ENCODE measurements at places on chromosomes 3 and 15.

DNA sequence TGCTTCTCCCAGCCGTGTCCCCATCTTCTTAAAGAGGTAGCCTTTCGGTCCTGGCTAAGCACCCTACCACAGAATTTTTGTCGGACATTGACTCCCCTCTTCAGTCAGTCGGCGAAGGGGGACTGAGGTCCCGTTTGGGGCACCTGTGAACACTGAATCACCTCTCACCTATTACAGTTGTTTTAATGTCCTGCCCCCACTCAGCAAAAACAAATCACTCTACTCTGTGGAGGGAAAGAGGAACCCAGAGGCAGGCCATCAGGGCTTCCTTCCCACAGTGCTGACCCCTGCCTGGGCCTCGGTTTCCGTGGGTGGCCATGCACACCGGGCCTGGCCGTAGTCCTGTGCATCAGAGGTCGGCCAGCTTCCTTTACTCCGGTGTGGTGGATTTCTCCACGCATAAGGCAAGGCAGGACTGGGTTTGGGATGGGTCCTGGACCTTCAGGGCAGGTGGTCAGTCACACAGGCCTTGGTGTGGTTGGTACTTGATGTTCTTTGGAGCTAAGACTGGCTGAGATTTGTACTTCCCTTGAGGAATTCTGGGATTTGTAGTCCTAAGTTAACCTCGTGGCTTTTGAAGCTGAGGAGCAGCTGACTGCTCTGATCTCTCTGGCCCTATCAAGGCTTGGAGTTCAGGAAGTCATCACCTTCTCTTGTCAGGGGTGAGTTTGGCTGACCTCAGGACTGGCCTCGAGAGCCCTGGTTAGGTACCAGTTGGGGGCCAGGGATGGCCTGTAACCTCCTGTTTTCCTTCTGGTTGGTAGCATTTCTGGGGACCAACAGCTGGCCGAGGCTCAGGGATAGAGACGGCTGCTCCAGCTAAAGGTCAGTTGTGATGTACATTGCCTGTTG, 627 bp upstream of the FAM131A start:
- no peak for DNase-seq

- no peak for DNase-seq
Measured at GRCh38 chr3:143160437-143160836, 40.9 kb downstream of the CHST2 start.

- no peak for DNase-seq
Measured at GRCh38 chr15:75058127-75058905, 34.9 kb downstream of the PPCDC start.

GRCh38 chr3:106810300-106810875, 566.9 kb upstream of the CCDC54 start:
- no peak for DNase-seq

DNA sequence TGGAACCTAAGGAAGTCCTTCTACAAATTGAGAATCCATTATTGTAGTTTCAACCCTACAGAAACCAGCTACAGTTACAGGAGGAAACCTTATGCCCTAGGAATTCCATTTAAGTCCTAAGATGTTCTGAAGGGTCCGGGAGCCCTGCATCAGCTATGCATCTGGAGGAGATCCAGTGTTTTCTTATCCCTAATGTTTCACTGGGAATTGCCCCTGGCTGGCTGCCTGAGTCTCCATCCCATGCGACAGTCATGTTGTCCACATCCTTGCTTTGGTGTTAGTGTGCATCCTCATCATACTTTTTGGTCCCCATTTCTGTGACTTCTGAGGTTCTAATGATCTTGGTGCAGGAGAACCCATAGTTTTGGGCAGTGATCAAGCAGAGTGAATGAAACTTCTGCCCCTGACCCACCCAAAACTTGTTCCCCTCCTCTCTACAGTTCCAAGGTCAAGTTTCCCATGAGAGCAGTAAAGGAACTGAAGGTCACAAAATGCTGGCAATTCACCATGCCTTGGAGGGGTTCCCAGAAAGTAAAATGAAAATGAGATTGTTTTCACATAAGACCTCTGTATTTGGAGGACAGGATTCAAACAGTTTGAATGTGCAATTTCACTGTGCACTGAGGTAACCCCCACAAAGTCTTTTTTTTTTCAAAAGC, 121.9 kb upstream of the PHLDB2 start:
- DNase-seq: no peak

DNA sequence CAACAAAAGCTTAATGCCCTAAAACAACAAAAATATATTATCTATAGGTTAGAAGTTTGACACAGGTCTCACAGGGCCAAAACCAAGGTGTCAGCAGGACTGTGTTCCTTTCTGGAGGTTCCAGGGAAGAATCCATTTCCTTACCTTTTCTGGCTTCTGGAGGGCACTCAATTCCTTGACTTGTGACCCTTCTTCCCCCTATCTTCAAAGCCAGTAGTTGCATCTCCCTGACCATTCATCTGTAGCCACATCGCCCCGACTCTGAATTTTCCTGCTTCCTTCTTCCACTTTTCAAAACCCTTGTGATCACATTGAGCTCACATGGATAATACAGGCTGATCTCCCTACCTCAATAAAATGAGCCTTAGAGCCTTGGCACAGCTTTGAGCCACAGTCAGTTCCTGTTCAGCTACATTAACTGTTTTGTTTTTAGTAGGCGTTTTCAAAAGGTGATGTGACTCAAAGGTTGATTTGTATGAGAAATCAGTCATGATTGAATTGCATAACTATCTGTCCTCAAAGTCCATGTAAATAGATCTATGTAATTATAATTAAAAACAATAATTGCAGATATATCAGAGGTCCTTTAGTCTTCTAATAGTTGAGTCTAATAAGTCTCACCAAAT, 12.4 kb downstream of the PFN2 start:
- DNase-seq: no peak

GRCh38 chr3:195558602-195559001, 15.5 kb upstream of the PPP1R2 start:
- DNase-seq: no peak

- peak; percentile 8 for DNase-seq
Measured at GRCh38 chr3:156150434-156151066, 30.2 kb downstream of the KCNAB1 start.

DNA sequence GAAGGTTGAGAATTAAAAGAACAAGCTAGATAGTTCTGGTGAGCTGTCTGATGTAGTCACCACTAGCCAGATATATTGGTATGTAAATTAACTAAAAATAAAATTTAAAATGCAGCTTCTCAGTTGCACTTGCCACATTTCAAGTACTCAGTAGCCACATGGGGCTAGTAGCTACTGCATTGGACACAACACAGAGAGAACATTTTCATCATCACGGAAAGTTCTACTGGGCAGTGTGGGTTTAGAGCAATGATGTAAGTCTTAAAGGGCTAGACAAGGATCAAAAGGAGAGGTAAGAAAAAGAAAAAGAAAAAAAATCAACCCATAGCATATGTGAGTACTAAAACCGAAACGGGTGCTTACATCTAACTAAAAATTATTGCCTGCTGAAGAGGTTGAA, 282.4 kb upstream of the LRRFIP2 start:
- DNase-seq: no peak

GRCh38 chr15:39625856-39626255, 45.0 kb downstream of the THBS1 start:
- DNase-seq: no peak

GRCh38 chr15:85282504-85283115, 97.8 kb upstream of the AKAP13 start:
- no peak for DNase-seq

DNA sequence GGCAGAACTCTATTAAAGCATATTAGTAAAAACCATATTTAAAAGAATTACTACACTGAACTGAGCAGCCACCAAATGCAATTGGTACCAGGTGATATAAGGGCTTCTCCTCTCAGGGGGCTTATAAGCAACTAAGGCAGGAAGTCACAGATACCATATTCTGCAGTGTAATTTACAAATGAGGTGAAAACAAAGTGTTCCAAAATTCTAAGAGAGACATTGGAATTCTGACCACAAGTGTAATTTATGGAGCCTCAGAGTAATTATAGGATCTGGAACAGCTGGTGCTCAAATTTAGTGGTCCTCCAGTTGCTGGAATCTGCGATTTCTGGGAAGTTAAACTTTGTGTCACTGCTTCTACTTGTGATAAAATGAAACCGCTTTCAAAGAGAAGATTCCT, 3.1 kb upstream of the NR1I2 start:
- DNase-seq: no peak

DNA sequence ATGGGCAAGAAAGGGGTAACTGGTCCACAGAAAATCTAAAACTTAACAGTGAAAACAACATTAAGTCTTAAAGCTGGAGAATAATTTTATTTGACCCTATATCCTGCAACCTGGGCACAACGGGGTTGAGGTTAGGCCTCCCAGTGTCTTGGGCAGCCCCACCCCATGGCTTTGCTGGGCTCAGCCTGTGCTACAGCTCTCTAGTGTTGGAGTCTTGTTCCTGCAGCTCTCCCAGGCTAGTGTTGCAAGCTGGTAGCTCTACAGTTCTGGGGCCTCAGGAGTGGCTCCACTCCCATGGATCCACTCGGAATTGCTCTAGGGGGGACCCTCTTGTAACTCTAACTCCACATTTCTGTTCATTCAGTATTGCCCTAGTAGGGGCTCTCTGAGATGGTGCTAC, 24.9 kb upstream of the GNB4 start:
- DNase-seq: no peak

DNA sequence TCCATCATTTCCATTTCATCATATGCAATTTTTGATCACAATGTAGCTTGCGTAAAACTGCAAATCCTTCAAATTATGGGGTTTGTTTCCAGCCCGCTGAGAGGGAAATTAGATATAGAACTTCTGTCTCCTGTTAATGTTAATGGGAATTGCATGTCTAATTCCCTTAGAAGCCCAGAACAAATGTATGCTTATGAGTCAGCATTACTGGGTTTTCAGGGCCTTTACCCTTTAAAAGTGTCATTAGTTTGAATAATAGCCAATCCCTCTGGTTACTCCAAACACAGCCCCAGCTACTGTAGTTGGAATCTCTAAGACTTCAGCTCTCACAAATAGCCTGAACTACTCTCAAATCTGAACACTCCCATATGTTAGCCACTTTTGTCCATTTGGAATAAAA, 439.4 kb downstream of the C3orf38 start:
- DNase-seq: no peak

DNA sequence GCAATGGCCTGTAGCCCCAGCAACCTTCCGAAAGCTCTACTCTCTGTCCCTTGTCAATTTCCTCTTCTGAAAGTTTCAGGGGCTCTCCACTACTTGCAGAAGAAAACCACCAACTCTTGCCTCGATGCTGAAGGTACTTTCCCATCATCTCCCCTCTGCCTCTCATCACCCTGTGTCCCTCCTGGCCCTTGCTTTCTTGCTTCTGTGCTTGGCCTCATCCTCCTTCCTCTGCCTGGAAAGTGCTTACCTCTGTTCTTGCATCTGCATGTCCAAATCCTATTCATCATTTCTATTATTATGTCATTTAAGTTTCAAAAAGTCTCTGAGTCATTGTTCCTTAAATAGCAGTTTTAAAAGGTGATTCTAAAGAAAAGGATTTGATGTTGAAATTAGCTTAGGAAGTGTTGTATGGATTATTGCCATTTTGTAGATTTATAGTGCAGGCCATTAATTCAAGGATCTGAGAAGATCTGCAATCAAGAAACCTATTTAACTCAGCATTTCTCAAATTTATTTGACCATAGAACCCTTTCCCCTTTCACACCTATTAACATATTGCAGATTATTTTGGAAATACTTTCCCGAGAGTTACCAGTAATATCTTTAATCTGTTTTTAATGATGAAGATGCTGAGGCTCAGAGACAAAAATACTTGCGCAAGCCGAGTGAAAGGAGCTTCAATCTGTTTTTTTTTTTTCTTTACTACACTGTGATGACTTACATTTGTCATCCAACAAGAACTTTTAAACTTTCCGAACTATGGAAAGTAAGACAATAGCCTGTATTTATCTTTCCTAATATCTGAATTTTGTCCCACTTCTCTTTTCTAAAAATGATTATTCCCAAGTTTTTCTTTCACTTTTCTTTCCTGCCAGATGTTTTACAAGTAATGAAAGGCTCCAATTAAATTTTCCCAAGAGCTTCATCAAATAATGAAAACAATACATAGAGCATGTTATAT, 22.3 kb upstream of the CFAP161 start:
- no peak for DNase-seq

- DNase-seq: no peak
Measured at GRCh38 chr15:73710321-73710720, 26.1 kb downstream of the CD276 start.

GRCh38 chr15:69661871-69662644, 209.4 kb downstream of the RPLP1 start:
- no peak for DNase-seq

GRCh38 chr3:32872487-32873382, 54.9 kb downstream of the TRIM71 start:
- no peak for DNase-seq

DNA sequence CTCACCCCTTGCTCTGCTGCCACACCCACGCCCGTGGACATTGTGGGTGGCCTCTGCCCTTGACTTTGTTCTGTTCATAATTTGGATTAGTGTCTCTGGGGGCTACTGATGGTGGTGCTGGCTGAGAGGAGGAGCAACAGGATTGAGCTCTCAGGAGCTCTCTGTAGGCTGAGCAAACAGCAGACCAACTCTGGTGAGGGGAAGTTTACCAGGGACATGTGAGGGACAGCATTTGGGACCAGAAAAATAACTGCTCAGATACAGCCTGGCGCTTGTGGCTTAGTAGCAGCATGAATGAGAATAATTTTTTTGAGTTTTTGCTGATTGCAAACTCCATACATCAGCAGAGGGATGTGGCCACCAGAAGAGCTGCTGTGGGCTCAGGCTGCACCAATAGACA, 14.8 kb downstream of the PPCDC start:
- DNase-seq: no peak

- no peak for DNase-seq
Measured at GRCh38 chr3:149364624-149365023, 12.8 kb downstream of the TM4SF1 start.

DNA sequence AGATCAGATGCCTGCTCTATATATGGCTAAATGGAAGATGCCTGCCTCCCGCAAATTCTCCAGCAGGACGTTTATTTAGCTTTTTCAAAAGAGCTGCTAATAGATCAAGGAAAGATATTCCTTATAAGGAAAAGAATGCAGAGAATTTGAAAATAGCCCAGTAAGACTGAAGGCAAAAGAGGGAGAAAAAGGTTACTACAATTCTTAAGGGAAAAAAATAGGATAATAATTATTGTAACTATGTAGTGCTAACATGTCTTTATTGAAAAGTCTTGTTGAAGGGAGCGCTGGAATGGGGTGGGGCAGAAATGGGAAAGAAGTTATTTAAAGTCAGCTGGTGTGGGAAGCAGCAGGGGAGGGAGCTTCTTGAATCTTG, 2.9 kb downstream of the TPM1 start:
- no peak for DNase-seq

- peak; percentile 77 for DNase-seq
Measured at GRCh38 chr15:40782609-40783227, 12.9 kb downstream of the C15orf62 start.

DNA sequence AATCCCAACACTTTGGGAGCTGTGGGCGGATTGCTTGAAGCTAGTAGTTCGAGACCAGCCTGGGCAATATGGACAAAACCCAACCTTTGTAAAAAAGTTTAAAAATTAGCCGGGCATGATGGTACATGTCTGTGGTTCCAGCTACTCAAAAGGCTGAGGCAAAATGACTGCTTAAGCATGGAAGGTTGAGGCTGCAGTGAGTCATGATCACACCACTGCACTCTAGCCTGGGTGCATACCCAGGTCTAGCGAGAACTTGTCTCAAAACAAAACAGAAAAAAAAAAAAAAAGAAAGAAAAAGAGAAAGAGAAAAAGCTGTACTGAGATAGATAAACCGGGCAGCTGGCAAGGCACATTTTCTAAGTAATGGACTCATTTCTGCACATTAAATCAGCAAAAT, 10.6 kb downstream of the ARPP19 start:
- DNase-seq: peak; percentile 58

GRCh38 chr3:197426121-197426566, 127.7 kb upstream of the DLG1 start:
- DNase-seq: no peak

Measured in stimulated activated CD4-positive, alpha-beta T cell treated with anti-CD3 and anti-CD28 coated beads, Interleukin-4, amount 100 ng/mL, for 4 hours (primary cell).